ENCODE measurements at places on chromosomes 7 and 10. TPM values are rescaled to one million over a fixed set of nuclear protein-coding genes. Genes with fewer than 3 reads are reported as not detected.

GRCh38 chr7:46047581-46047980 is 126.5 kb upstream of the IGFBP3 start:
- DNase-seq, result no peak
- no peak overlapping the region for H3K27ac ChIP-seq
- H3K4me1 ChIP-seq, result no peaks in the 10 kb centered on the region
- H3K4me3 ChIP-seq, result no peak overlapping the region
- H3K27me3 ChIP-seq, result no peaks in the 10 kb centered on the region

GRCh38 chr7:31642681-31643115 is 44.3 kb upstream of the PPP1R17 start:
- no peaks in the 10 kb centered on the region for H3K4me1 ChIP-seq
- no peaks in the 10 kb centered on the region for H3K36me3 ChIP-seq
- no peak overlapping the region for H3K27ac ChIP-seq
- no peak for DNase-seq

Gene ADIRF
- not detected for total RNA-seq

DNA sequence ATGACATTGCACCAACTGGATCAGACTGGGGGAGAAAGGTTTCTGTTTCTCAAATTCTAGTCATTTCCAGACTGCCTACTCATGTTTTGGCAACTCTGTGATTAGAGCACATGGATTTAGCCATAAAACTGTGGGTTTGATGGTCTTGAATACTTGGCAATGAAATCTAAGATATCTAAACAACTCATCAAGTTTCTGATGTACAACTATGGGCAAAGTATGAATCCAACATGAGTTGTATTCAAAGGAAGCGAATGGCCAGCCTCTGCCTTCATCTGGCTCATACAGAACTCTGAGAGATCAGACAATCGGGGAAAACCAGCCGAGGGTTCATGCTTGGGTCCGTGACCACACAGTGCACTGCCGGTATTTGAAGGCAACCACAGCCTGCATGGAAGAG is 144.3 kb downstream of the ADAM12 start:
- H3K27ac ChIP-seq, result no peak overlapping the region
- no peaks in the 10 kb centered on the region for H3K4me1 ChIP-seq

Gene NSUN5
- 31.2 TPM for total RNA-seq

Gene SEMA3C
- 0.08 TPM for total RNA-seq

DNA sequence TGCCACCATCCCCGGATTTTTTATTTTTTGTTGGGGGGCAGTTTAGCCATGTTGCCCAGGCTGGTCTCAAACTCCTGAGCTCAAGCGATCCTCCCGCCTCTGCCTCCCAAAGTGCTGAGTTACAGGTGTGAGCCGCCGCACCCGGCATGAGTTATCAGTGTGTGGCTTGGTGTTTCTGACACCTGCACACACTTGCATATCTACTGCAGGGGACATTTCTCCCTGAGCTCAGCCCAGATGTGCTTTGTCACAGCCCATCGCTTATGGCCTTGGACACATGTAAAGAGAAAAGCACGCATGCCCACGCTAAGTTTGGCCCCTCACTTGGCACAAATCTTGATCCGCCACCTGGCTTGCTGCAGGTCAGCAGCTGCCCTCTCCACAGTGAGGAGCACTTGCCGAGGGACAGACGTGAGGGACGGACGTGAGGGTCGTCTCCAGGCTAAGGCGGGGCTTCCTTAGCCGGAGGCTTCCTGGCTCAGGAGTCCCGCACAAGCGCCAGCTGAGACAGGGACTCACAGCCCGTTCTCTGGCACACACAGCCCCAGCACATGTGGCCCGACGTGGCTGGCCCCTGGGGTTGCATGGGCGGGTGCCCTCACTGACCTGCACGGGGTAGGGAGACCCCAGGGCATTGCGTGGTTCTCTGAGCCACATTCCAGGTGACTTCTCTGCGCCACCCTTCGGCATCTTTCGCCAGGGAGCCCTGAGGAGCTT is 11.8 kb downstream of the CYP2W1 start:
- no peaks in the 10 kb centered on the region for H3K27me3 ChIP-seq
- peaks cover 12% of the 10 kb centered on the region for H3K4me1 ChIP-seq
- H3K4me3 ChIP-seq, result no peak overlapping the region
- no peak for DNase-seq

DNA sequence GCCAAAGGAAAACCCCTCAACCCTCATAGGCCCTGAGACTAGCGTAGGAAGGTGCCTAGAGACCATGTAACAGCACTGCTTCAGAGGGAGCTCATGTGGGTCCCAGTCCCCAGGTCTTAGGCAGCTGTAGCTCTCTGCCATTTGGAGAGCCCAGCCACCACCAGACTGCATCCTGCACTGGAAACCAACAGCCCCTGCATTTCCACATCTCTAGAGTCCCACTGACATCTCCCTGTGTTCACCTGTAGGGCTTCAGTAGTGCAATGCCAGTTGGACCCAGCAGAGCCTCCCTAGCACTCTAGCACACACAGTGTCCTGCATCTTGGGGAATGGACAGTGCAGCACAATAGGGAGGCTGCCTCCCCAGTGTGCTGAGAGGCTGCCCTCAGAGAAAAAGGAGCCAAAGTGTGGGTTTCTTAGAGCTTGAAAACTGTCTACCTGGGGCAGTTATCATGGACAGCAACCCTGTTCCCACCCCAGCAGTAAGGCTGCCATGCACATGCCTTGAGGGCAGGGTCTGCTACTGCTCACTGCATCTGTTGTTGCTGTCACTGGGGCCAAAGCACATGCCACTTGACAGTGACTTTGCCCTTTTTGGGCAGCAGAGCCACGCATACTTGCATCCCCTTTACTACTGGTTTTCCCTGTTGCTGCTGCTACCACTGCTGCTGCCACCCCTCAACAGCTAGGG is 46.7 kb upstream of the ANTXRL start:
- no peak overlapping the region for H3K27ac ChIP-seq
- H3K27me3 ChIP-seq, result no peaks in the 10 kb centered on the region
- no peak overlapping the region for H3K4me3 ChIP-seq
- no peak for DNase-seq
- peaks cover 46% of the 10 kb centered on the region for H3K36me3 ChIP-seq

Gene ZC3HAV1
- 178 TPM for total RNA-seq
